Fibroblast of mammary gland (primary cell): ENCODE measurements at places on chromosomes 11 and 22.

GRCh38 chr11:32008880-32009551 lies 81.9 kb upstream of the RCN1 start:
- DNase-seq: no peak

GRCh38 chr11:43903078-43903477 lies 22.4 kb downstream of the ALKBH3 start:
- no peak for DNase-seq

GRCh38 chr11:31714840-31715239 lies 96.3 kb downstream of the PAX6 start:
- no peak for DNase-seq

DNA sequence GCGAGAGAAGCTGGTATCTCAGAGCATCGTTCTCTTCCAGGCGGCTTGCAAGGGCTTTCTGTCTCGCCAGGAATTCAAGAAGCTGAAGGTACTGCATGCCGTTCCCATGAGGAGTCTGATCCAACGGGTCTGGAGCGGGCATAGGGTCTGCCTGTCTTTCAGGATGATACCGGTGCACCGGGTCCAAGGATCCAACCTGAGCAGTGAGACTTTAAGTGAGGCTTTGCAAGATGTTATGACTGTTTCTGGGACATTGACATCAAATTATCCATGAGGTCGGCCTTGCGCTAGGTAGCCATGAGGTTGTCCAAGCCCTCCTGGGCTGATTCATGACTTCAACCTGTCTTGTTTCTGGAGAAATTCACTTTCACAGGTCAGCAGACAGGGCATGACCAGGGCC lies 132.3 kb downstream of the MYO18B start:
- no peak for DNase-seq

DNA sequence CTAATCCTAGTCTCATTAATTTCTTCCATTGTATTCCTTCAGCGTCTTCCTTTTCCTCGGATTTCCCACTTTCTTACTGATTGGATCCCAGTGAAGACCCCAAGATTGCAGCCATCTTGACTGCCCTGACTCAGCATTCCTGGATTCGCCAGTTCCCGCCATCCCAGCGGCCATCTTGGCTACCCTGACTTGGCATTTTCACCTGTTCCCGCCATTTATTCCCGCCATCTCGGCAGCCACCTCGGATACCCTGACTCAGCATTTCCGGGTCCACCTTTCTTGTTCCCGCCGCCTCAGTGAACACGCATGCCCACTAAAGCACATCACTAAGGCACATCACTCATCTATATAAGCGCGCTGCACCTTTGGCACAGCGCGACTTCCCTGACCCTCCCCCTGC lies 13.8 kb upstream of the OR56A3 start:
- DNase-seq: no peak

GRCh38 chr11:61021661-61022212 lies 50.3 kb downstream of the CD6 start:
- no peak for DNase-seq

- DNase-seq: peak; percentile 23
Measured at GRCh38 chr11:111193924-111194490, 51.5 kb upstream of the POU2AF2 start.

- no peak for DNase-seq
Measured at GRCh38 chr22:28064920-28065319, 145.9 kb upstream of the PITPNB start.

DNA sequence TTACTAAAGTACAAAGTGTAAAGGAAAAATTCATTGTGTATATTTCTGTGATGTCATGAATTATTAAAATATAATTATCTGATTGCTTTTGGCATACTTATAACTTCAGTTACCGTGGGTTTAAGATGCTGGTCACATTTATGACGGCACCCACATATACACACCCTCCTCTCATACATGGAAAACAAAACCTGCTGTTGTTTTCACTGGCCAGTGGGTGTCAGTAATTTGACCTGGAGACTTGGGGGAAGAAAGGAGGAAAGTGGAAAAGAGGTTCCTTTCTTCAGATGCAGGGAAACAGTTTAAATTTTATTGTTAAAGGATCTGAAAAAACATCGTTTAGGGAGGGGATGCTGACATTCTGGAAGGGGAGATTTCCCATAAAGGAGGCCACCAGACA lies 742 bp upstream of the BBOX1 start:
- DNase-seq: no peak

DNA sequence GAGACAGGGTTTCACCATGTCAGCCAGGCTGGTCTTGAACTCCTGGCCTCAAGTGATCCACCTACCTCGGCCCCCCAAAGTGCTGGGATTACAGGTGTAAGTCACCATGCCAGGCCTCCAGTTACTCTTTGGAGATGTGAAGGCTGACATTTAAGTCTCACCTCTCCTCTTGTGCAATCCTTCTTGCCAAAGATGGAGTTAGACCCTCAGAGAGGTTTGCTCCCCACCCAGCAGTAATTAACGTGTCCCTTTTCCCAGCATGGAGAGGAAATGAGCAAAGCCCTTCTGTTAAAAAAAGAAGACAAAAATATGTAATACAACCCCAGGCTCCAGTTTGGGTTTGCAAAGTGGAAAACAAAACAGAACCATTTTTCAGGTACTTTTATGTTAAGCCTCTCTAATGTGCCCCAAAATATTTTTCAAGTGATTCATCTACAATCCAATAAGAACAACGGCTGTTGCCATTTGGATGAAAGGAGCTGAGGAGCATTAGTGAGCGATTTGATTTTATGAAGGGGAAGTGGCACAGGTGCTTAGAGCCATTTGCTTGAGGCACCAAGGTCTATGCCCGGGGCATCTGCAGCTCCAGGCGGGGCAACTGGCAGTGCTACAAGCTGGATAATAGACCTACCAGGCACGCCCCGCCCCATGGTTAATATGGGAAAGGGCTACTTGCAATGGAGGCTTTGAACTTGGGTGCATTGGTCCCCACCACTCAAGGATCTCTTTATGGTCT lies 57.2 kb downstream of the GRIK4 start:
- DNase-seq: no peak

- DNase-seq: peak; percentile 21
Measured at GRCh38 chr11:119093942-119094815, 7.5 kb downstream of the DPAGT1 start.

GRCh38 chr22:26898946-26899605 lies 241.7 kb downstream of the MIAT start:
- no peak for DNase-seq

DNA sequence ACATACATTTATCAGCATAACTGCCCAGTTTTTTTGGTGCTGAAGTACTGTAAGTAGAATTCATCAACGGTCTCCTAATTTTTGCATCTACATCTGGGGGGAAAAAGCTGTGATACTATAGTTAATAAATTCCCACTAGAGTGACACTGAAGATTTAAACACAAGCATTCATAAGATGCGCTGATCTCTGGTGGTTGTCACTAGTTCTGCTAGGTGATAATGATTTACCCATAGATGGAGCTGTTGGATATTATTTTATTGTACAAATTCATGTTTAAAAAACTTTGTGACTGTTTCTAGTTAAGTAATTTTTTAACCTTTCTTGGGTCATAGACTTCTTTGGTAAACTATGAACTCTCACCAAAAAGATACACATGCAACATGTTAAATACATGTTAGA lies 106.6 kb downstream of the EMSY start:
- peak; percentile 19 for DNase-seq

DNA sequence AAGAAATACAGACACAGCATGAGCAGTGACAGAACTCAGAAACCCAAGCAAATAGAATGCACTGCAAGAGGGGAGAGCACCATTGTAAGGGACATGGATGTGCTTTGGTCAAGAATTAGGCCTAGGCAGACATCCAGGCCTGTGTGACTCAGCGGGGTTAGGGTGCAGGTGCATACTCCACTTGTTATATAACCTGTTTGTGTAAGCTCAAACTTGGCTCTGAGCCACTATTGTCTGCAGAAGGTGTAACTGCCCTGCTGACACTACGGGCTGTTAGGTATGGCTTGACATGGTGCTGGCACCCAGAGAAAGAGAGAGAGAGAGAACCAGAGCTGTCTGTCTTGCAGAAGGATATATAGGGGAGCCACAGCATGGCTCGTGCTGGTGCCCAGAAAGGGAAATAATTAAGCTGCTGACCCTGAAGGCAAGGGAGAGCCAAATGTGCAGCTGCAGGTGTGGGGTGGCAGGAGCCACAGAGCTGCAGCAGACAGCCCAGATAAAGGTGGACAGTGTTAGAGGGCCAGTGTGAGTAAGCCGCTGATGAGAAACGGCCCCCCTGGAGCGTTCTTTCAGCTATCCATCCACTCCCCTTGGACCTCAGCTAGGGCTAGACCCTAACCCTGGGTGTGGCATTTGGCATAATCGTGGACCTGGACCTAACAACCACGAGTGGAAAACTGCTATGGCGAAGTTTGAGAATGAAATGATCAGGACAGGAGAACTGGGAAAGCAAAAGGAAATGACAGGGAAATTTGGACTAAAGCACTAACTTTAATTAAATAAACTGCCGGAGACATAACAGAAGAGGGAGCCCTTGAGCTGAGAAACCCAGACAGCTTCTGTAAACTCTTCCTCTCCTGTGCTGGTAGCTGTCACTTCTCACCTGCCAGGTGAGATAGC lies 253.0 kb upstream of the CCDC179 start:
- peak; percentile 48 for DNase-seq

DNA sequence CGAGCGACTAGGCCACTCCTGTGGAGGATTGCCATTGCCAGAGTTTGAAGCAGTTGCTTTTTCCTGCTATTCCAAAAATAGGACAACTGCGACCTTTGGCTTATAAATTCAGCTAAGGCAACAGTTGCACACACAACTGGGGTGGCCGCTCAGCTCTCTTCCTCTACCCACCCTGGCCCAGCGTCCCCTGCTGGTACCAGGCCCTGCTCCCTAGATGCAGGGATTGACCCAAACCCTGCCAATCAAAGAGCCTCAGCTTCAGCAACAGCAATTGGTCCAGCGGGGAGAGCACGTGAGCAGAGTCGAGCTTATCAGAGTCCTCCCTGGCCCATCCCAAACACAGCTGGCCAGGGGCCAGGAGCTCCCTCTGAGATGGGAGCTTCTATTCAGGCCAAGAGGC lies 22.0 kb upstream of the CABP2 start:
- no peak for DNase-seq

- peak; percentile 10 for DNase-seq
Measured at GRCh38 chr11:109986488-109986887, 106.7 kb upstream of the ZC3H12C start.

GRCh38 chr11:86888164-86889000 lies 66.8 kb downstream of the FZD4 start:
- peak; percentile 29 for DNase-seq

GRCh38 chr11:99592266-99592665 lies 571.5 kb downstream of the CNTN5 start:
- DNase-seq: peak; percentile 22

DNA sequence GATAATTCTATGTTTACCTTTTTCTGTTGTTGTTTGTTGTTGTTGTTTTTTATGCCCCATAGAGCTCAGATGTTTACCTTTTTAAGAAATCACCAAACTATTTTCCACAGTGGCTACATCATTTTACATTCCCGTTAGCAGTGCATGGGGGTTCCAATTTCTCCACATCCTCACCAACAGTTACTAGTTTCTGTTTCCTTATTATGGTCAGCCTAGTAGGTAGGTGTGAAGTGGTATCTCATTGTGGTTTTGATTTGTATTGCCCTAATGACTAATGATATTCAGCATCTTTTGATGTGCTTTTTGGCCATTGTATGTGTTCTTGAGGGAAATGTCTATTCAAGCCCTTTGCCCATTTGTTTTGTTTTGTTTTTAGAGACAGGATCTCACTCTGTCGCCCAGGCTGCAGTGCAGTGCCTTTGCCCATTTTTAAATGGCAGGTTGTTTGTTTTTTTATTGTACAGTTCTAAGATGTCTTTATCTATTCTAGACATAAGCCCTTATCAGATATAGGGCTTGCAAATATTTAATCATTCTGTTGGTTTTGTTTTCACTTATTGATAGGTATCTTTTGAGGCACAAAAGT lies 27.5 kb downstream of the CHEK2 start:
- peak; percentile 36 for DNase-seq

DNA sequence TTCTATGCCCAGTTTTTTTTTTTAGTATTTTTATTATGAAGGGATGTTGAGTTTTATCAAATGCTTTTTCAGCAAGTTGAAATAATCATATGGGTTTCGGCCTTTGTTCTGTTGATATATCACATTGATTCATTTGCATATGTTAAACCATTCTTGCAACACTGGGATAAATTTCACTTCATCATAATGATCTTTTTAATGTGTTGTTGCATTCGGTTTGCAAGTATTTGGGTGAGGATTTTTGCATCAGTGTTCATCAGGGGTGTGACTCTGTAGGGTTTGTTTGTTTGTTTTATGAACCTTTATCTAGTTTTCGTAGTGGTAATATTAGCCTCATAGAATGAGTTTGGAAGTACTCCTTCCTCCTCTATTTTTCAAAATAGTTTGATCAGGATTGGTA lies 103.5 kb downstream of the TTC28 start:
- no peak for DNase-seq
